Chondrocyte (in vitro differentiated cells): ENCODE measurements at places on chromosomes 2 and 18. TPM values are rescaled to one million over a fixed set of nuclear protein-coding genes. Genes with fewer than 3 reads are reported as not detected.

The CD226 gene
- 0.62 to 1.3 TPM (median 0.82 TPM) in 3 replicates for total RNA-seq

The MMADHC gene
- total RNA-seq, result 90.4 to 95.4 TPM (median 92.8 TPM) in 3 replicates

The TUBA3E gene
- not detected in 3 replicates for total RNA-seq

The ATAD2B gene
- 15.8 to 20.9 TPM (median 15.9 TPM) in 3 replicates for total RNA-seq

The EGR4 gene
- total RNA-seq, result not detected in 3 replicates

The CXCR1 gene
- total RNA-seq, result not detected in 3 replicates

The MRPL30 gene
- total RNA-seq, result 20.7 to 22.3 TPM (median 21.5 TPM) in 3 replicates

GRCh38 chr18:57697426-57697825 lies 75.8 kb upstream of the NARS1 start:
- peaks cover 36% of the 10 kb centered on the region for H3K4me1 ChIP-seq
- no peaks in the 10 kb centered on the region for H3K27me3 ChIP-seq
- no peak overlapping the region for H3K27ac ChIP-seq
- peaks cover 19% of the 10 kb centered on the region for H3K36me3 ChIP-seq

GRCh38 chr2:64932371-64933216 lies 56.6 kb upstream of the SLC1A4 start:
- no peak for DNase-seq
- H3K27ac ChIP-seq, result no peak overlapping the region
- H3K4me3 ChIP-seq, result no peak overlapping the region
- H3K27me3 ChIP-seq, result peaks cover 19% of the 10 kb centered on the region

DNA sequence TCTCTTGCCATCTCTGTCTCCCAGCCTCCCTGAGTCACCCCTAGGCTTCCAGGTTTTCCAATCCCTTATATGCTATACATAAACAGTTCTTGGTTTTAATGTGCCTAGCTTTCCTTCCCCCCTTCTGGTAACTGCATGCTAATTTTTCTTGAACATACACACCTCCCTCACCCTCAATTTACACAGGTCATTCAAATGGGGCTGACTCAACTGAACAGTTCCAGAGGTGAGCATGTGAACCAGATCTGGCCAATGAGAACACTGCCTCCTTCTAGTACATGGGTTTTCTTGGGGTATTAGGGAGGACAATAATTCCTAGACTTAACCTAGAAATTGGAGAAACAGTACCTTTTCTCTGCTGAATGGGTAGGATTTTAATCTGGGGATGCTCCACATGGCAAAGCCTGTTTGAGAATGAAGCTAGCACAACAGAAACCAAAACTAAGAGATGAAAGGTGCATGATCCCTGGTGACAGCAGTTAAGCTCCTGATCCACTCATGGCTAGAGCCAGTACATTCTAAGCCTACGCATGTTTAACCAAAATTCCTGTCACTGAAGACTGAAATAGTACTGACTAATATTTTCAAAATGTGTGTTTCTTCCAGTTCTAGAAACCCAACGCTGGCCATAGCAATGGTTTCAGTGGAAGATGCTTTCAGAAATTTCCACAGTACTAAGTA lies 11.8 kb downstream of the SLC25A12 start:
- peaks cover 30% of the 10 kb centered on the region for H3K4me1 ChIP-seq
- no peak overlapping the region for H3K4me3 ChIP-seq
- no peak for DNase-seq
- no peak overlapping the region for H3K27ac ChIP-seq
- H3K27me3 ChIP-seq, result no peaks in the 10 kb centered on the region

GRCh38 chr2:40371525-40372282 lies 80.2 kb downstream of the SLC8A1 start:
- peaks cover 56% of the 10 kb centered on the region for H3K4me1 ChIP-seq
- H3K27ac ChIP-seq, result peak overlapping the region; percentile 91
- H3K4me3 ChIP-seq, result peak overlapping the region; percentile 24

DNA sequence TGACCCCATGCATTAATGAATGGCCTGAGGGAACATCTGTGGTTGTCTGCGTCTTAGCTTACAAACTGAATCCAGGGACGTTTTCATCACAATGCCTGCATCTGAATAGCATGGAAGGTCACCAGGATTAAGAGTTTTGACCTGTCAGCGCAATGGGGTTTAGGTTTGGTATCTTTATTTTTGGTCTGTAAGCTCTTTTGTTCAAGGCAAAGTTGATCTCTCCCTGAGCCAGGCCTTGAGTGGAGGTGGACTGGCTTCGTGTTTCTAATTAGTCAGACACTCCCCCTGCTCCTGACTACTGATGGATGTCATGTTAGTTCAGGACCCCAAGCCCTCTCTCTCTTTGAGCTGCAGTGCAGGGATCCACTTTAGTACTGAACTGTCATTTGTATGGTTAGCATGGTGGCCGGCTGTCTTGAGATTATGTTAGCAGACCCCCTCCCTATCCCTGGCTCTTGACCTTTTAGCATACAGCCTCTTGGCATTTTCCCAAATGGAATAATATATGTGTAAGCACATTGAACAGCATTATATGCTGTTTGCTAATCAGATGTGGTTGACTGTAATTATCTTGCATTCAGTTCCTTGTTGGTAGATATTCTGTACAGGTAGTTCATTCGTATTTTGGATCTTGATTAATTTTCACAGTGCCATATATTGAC lies 59.2 kb downstream of the LYPD6 start:
- no peak overlapping the region for H3K27ac ChIP-seq
- no peaks in the 10 kb centered on the region for H3K36me3 ChIP-seq
- no peaks in the 10 kb centered on the region for H3K27me3 ChIP-seq

DNA sequence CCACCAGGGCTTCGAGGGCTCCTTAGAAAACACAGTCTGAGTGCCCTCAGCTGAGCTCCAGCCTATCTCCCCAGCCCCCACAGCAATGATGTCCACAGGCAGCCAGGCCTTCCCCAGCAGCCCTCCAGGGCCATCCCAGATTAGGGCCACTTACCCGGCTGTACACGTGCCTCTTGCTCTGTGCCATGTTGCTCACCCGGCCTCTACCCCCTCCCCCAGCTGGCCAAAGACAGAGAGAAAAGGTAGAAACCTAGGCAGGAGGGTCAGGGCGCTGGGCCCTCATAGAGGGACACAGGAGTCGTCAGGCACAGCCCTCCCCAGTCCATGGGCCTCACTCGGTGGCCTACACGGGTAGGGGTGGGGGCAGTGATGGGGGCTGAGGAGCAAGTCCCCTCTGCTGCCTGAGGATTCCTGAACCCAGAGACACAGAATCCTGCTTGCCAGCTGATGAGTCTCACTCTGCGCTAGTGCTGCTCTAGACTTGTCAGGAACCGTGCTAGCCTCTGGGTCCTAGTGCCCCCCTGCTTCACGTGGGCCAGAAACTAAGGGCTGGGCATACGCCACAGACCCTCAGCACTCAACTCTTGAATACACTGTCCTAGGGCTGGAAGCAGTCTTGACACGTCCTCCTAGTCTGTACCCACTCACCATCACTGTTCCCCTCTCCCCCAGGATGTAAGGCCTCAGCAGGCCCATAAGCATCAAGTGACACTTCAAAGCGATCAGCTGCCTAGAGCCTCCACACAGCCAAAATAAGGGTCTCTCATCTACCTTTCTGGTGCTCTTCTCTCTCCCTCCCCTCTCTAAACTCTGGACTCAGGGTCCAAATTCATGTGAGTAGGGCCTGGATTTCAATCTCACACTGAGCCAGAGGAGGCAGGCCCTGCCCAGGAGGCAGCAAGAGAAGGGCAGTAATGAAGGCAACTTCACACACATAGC lies at the start of gene DCTN1:
DCTN1 (minus strand) TSS at position 461 of the 939 bp plus-strand sequence; CDS start at position 187, 274 bp downstream.
- H3K36me3 ChIP-seq, result peaks cover 14% of the 10 kb centered on the region
- peaks cover 34% of the 10 kb centered on the region for H3K4me1 ChIP-seq
- no peak for DNase-seq
- H3K27me3 ChIP-seq, result no peaks in the 10 kb centered on the region
- peak within 1 kb of the TSS; percentile 76 for H3K4me3 ChIP-seq
- peak within 1 kb of the TSS; percentile 82 for H3K27ac ChIP-seq

DNA sequence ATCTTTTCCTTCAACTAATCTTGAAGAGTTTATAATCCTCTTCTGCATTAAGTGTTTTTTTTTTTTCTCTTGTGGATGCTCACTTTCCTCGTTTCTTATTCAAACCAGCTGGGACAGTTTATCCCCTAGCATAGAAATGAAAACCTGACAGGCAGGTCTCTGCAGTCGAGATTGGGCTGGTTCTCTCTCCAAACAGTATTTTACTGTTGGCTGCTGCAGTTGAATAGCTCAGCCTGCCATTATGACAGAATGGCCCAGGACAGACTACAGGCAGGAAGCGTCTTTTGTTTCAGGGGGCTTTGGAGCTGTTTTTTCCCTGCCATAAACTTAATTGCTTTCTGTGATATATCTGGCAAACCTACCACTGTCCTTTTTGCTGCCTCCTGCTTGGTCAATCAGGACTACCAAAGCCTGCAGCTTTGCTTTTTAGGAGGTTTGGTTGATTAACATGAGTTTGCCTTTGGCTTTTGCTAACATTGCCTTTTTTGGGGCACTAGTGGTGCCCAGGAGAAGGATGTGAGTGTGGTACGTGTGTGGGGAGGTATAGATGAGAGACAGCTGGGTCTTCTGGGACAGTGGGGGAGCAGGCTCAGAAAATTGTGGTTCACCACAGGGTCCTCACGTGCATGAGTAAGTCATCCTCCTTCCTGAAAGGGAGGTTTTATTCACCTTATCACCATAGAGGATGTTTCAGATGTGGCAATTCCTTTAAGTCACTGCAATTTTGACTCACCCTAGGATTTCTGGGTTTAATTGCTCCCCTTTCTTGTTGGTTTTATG lies 128.7 kb downstream of the LYPD6B start:
- no peaks in the 10 kb centered on the region for H3K27me3 ChIP-seq
- H3K36me3 ChIP-seq, result no peaks in the 10 kb centered on the region
- H3K4me3 ChIP-seq, result no peak overlapping the region
- DNase-seq, result no peak
- no peaks in the 10 kb centered on the region for H3K4me1 ChIP-seq

DNA sequence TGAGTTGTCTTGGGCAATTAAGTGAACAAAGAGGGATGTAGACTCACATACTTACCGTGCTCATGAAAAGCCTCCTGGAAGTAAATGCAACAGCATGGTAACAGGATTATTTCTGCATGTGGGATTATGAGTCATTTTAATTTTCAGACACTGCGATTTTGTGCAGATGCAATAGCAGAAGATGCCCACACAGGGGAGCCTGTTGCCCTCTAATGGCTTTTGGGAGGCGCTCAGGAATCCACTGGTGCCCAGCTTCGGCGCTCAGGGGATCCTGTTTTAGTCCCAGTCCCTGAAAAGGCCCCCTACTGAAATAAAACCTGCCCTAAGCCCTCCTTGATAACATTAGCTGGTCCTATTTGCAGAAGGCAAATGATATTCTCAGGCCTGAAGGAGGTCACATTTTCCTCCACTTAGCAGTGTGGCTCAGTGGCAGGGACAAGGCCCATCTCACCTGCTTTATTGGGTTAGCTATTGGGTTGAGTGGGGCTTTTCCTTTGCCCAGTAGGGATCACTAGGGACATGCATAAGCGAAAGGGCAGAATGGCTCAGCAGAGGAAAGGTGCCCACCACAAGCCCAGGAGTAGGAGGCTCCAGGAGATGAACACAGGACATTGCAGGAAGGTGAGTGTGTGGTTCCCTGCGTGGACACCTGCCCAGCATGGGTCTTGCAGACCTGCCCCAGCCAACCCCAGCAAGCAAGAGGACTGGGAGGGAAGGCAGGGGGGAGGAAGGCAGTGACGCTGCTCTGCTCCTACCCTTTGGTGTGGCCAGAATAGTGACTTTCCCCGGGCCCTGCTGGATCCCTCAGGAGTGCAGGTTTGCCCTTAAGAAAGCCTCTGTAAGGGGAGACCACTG lies 26.5 kb upstream of the KCNS3 start:
- no peak overlapping the region for H3K27ac ChIP-seq
- H3K27me3 ChIP-seq, result peaks cover 37% of the 10 kb centered on the region
- no peak for DNase-seq
- no peaks in the 10 kb centered on the region for H3K4me1 ChIP-seq
- H3K36me3 ChIP-seq, result no peaks in the 10 kb centered on the region

- H3K4me1 ChIP-seq, result peaks cover 56% of the 10 kb centered on the region
- no peaks in the 10 kb centered on the region for H3K27me3 ChIP-seq
- no peaks in the 10 kb centered on the region for H3K36me3 ChIP-seq
- DNase-seq, result no peak
- H3K4me3 ChIP-seq, result peak overlapping the region; percentile 61
- peak overlapping the region; percentile 98 for H3K27ac ChIP-seq
These were observed 22.8 kb downstream of the ARHGAP28 start for GRCh38 chr18:6752202-6752860.

GRCh38 chr2:97718051-97718882 lies 4.9 kb downstream of the ZAP70 start:
- no peaks in the 10 kb centered on the region for H3K36me3 ChIP-seq
- no peak overlapping the region for H3K4me3 ChIP-seq
- H3K4me1 ChIP-seq, result no peaks in the 10 kb centered on the region
- H3K27ac ChIP-seq, result no peak overlapping the region
- peak; percentile 80 for DNase-seq
- H3K27me3 ChIP-seq, result peaks cover 18% of the 10 kb centered on the region

- H3K4me3 ChIP-seq, result no peak overlapping the region
- H3K27me3 ChIP-seq, result no peaks in the 10 kb centered on the region
- no peak overlapping the region for H3K27ac ChIP-seq
- no peaks in the 10 kb centered on the region for H3K36me3 ChIP-seq
- peaks cover 30% of the 10 kb centered on the region for H3K4me1 ChIP-seq
- no peak for DNase-seq
These were observed 1.6 kb upstream of the RIOK3 start for GRCh38 chr18:23451491-23451890.
